ENCODE measurements at places on chromosomes 11 and 22. TPM values are rescaled to one million over a fixed set of nuclear protein-coding genes. Genes with fewer than 3 reads are reported as not detected.

DNA sequence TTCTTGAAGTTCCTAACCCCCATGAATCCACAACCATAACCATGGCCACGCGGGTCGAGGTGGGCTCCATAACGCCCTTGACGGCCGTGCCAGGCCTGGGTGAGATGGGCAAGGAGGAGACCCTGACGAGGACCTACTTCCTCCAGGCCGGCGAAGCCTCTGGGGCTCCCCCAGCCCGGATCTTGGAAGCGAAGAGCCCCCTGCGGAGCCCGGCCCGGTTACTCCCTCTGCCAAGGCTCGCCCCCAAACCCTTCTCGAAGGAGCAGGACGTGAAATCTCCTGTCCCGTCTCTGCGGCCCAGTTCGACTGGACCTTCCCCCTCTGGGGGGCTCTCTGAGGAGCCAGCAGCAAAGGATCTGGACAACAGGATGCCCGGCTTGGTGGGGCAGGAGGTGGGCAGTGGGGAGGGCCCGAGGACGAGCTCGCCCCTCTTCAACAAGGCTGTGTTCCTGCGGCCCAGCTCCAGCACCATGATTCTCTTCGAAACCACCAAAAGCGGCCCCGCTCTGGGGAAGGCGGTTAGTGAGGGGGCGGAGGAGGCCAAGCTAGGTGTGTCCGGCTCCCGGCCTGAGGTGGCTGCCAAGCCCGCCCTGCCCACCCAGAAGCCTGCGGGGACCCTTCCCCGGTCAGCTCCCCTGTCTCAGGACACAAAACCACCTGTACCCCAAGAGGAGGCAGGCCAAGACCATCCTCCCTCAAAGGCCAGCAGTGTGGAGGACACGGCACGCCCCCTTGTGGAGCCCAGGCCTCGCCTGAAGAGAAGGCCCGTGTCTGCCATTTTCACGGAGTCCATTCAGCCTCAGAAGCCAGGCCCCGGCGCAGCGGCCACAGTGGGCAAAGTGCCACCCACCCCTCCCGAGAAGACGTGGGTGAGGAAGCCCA, 75.7 kb downstream of the KIAA1671 start:
- no peak overlapping the region for H3K27ac ChIP-seq
- no peak overlapping the region for H3K4me3 ChIP-seq
- no peaks in the 10 kb centered on the region for H3K36me3 ChIP-seq
- H3K27me3 ChIP-seq = no peaks in the 10 kb centered on the region
- DNase-seq = no peak

DNA sequence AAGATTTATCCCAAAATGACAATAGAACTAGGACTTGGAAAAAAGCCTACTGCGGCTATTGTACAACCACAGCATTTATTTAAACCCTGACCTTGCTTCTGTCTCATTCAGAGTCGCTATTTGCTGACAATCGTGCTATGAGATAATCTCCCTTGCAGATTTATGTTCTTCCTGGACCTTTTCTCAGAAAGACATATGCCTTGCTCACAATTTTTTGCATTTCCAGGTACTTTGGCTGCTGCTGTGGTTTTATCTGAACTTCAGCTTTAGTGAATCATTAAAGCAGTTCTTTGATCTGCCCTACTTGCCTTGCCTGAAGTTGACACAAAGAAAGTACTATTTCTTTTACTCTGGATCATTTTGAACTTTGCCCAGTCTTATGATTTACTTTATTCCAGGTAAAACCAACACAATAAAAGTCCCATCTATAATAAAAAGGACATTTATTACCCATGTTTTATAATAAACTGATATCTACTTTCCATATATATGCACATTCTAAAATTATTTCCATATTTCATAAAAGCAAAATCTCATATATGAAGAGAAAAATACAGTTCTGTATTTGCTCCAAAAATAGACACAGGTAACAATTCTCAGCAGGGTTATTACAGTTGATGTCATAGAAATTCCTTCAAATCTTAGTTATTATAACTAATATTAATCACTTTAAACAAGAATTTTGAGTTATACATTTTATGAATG, 63.4 kb upstream of the CARD18 start:
- H3K4me3 ChIP-seq = no peak overlapping the region
- DNase-seq = no peak
- H3K4me1 ChIP-seq = no peaks in the 10 kb centered on the region

DNA sequence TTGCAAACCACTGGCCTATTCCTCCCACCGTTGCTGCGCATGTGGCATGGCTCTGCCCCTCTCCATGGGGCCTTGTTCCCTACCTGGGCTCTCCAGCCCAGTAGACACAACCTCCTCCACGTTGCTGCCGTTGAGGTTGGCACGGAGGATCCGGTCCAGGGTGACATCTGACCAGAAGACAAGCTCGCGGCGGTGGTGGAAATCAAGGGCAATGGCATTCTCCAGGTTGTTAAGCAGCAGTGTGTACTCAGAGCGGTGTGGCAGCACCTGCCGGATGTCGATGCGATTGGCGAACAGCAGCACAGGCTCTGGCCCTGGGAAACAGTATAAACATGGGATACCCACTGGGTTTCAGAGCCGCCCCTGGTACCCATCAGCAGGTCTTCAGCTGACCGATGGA, 23.8 kb downstream of the LRP4 start:
- no peak overlapping the region for H3K27ac ChIP-seq
- peaks cover 12% of the 10 kb centered on the region for H3K4me1 ChIP-seq
- H3K27me3 ChIP-seq = no peaks in the 10 kb centered on the region
- no peak overlapping the region for H3K4me3 ChIP-seq
- no peaks in the 10 kb centered on the region for H3K36me3 ChIP-seq
- no peak for DNase-seq

GRCh38 chr11:115257270-115257669, 246.9 kb downstream of the CADM1 start:
- no peaks in the 10 kb centered on the region for H3K27me3 ChIP-seq
- no peaks in the 10 kb centered on the region for H3K36me3 ChIP-seq
- no peak overlapping the region for H3K27ac ChIP-seq
- H3K4me1 ChIP-seq = no peaks in the 10 kb centered on the region
- H3K4me3 ChIP-seq = no peak overlapping the region

DNA sequence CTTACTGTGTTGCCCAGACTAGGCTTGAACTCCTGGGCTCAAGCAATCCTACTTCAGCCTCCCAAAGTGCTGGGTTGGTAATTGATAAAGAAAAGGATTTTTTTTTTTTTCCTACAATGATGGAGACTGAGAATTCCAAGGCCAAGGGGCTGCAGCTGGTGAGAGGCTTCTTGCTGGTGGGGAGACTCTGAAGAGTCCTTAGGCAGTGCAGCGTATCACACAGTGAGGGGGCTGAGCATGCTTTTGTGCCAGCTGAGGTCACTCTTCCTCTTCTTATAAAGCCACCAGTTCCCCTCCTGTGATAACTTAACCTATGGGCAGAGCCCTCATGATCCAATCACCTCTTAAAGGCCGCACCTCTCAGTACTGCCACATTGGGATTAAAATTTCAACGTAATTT, 28.2 kb upstream of the CCDC81 start:
- no peak overlapping the region for H3K4me3 ChIP-seq
- H3K36me3 ChIP-seq = no peaks in the 10 kb centered on the region
- H3K27me3 ChIP-seq = no peaks in the 10 kb centered on the region
- no peak for DNase-seq
- H3K4me1 ChIP-seq = no peaks in the 10 kb centered on the region

DNA sequence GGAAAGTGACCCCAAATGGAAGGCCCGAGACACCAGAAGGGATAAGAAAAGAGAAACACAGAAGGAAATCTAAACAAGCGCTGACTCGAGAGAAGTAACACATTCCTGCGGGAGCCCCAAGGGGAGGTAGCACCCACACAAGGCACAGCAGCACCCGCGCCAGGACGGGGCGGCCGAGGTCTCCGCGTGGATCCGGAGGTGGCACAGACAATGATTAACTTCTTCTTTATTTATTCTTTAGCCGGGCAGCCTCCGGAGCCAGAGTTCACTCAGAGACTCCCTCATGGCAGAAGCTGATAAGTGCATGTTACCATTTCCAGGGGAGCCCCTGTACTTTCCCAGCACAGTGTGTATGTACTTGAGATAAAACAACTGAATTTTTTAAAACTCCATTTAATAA, 5.1 kb downstream of the TOLLIP start:
- H3K36me3 ChIP-seq = peaks cover 3% of the 10 kb centered on the region
- H3K4me1 ChIP-seq = peaks cover 58% of the 10 kb centered on the region
- no peaks in the 10 kb centered on the region for H3K27me3 ChIP-seq
- H3K27ac ChIP-seq = peak overlapping the region; percentile 61
- no peak overlapping the region for H3K4me3 ChIP-seq
- DNase-seq = no peak

- no peaks in the 10 kb centered on the region for H3K4me1 ChIP-seq
- no peaks in the 10 kb centered on the region for H3K27me3 ChIP-seq
- no peaks in the 10 kb centered on the region for H3K36me3 ChIP-seq
Measured at GRCh38 chr11:84905411-84905810, 721.7 kb downstream of the DLG2 start.

DNA sequence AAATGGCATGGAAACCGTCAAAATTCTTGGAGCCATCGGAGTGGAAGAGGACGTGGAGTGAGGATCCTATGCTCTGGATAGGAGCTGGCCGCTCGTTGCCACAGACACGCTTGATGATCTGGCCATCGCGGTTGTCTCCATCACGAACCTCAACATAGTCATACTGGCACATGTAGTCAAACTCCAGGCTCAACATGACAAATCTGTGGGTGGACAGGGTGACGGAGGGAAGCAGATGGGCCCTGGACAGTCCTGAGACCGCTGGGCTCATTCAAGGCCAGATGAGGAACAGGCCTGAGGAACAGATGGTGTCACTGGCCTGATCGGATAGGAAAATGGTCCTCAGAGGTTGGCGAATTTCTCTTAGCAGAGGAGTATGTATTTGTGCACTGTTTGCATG, 51.3 kb upstream of the SLC1A2 start:
- no peaks in the 10 kb centered on the region for H3K27me3 ChIP-seq
- no peaks in the 10 kb centered on the region for H3K4me1 ChIP-seq
- H3K36me3 ChIP-seq = no peaks in the 10 kb centered on the region
- H3K4me3 ChIP-seq = no peak overlapping the region
- no peak for DNase-seq
- no peak overlapping the region for H3K27ac ChIP-seq

DNA sequence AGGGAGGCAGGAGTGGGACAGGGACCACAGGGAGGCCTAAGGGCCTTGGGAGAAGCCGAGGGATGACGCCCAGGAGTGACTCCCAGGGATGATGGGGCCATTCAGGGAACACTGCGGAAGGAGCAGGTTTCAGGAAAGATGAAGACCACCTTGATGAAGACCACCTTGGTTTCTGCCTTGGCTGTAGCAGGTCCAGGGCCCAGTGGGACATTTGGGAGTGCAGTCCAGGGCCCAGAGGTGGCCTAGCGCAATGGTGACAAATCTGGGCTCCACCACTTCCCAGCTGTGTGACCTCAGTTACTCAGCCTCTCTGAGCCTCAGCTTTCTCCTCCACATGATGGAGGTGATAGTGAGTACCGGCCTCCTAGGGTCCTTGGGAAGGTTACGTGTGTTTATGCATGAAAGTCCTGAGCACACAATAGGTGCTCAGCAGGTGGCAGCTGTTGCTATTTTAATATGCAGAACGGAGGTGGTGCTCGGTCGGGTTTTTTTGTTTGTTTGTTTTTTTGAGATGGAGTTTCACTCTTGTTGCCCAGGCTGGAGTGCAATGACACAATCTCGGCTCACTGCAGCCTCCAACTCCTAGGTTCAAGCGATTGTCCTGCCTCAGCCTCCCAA, 770 bp downstream of the TSGA10IP start:
- H3K27me3 ChIP-seq = no peaks in the 10 kb centered on the region
- H3K27ac ChIP-seq = no peak overlapping the region
- no peaks in the 10 kb centered on the region for H3K4me1 ChIP-seq
- DNase-seq = no peak

DNA sequence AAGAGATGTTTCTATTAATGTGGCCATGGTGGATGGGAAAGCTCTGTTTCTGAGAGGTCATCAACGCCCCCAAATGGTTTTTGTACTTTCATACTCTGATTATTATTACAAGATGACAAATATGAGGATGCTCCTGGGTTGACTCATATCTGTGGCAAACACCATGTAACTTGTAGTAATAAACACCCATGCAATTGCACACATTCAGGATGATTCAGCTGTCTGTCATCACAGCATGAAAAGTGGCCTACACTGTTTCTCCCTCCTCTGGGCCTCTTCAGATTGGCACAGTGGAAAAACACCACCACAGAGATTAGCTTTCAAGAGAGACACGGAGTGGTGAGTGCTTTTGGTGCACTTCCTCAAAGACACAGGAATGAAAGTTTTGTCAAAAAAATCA, 85.4 kb downstream of the MTNR1B start:
- no peak overlapping the region for H3K27ac ChIP-seq
- no peaks in the 10 kb centered on the region for H3K36me3 ChIP-seq
- no peaks in the 10 kb centered on the region for H3K27me3 ChIP-seq

DNA sequence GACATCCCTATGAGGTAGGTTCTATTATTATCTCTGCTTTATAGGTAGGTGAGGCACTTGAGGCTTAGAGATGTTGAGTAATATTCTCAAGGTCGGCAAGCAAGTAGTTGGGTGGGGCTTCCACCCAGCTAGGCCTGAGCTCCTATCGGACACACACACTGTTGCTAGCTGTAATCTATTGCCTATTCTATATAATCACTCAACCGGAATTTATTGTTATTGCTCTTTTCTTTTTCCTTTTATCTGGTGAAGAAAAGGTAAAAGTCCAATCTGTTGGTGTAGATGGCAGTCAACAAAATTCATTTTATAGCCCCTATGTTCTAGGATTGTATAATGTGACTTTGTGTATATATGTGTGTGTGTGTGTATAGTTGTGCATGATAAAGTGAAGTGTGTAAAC, 3.4 kb downstream of the OR9Q2 start:
- H3K36me3 ChIP-seq = no peaks in the 10 kb centered on the region
- no peaks in the 10 kb centered on the region for H3K4me1 ChIP-seq
- no peak overlapping the region for H3K27ac ChIP-seq
- no peak for DNase-seq
- no peak overlapping the region for H3K4me3 ChIP-seq

- no peak overlapping the region for H3K4me3 ChIP-seq
- DNase-seq = no peak
- H3K27me3 ChIP-seq = no peaks in the 10 kb centered on the region
- no peaks in the 10 kb centered on the region for H3K4me1 ChIP-seq
- no peaks in the 10 kb centered on the region for H3K36me3 ChIP-seq
- H3K27ac ChIP-seq = no peak overlapping the region
Measured at GRCh38 chr11:127117231-127117739, 116.7 kb upstream of the KIRREL3 start.

- H3K27ac ChIP-seq = no peak overlapping the region
- no peaks in the 10 kb centered on the region for H3K36me3 ChIP-seq
- H3K4me1 ChIP-seq = no peaks in the 10 kb centered on the region
- no peak for DNase-seq
- H3K4me3 ChIP-seq = no peak overlapping the region
Measured at GRCh38 chr11:105334025-105334714, 194.6 kb upstream of the CARD18 start.

Gene CAPN5
- total RNA-seq = 2.4 TPM

Gene PGM2L1
- 6.8 TPM for total RNA-seq

Gene ZNF280A
- total RNA-seq = not detected

Gene ZC3H12C
- total RNA-seq = 41.1 TPM

Gene MUC5AC
- total RNA-seq = not detected

Gene POTEH
- not detected for total RNA-seq

Gene PMM1
- 16.2 TPM for total RNA-seq

Gene AGBL2
- total RNA-seq = not detected

All from gastrocnemius medialis (tissue), 4 donors.